ENCODE measurements at places on chromosomes 2 and 18. TPM values are rescaled to one million over a fixed set of nuclear protein-coding genes. Genes with fewer than 3 reads are reported as not detected.

The BBS5 gene
- total RNA-seq, result 4.6 TPM

The TMEM127 gene
- 19.6 TPM for total RNA-seq

The DSEL gene
- 18.0 TPM for total RNA-seq

The EVX2 gene
- total RNA-seq, result not detected

The BCL11A gene
- total RNA-seq, result 0.15 TPM

The ANKRD30B gene
- not detected for total RNA-seq

The CERKL gene
- total RNA-seq, result 0.15 TPM

The TM4SF20 gene
- not detected for total RNA-seq

Data from bronchus fibroblast of lung (primary cell).